Left ventricle myocardium inferior (tissue), 1 donor: ENCODE measurements at places on chromosomes 13 and 19. TPM values are rescaled to one million over a fixed set of nuclear protein-coding genes. Genes with fewer than 3 reads are reported as not detected.

The CLIP3 gene
- total RNA-seq = 5.4 TPM

The DLL3 gene
- not detected for total RNA-seq

The NAA16 gene
- 6.5 TPM for total RNA-seq

The KCNN4 gene
- total RNA-seq = 0.38 TPM

The PEAK3 gene
- 0.77 TPM for total RNA-seq

The TMEM221 gene
- 0.14 TPM for total RNA-seq

The C5AR1 gene
- total RNA-seq = 3.9 TPM

The CD177 gene
- total RNA-seq = 0.14 TPM

The ZNF69 gene
- total RNA-seq = 5.2 TPM

The DIRAS1 gene
- total RNA-seq = 195 TPM

The KLK14 gene
- 1.6 TPM for total RNA-seq

- peaks cover 37% of the 10 kb centered on the region for H3K4me1 ChIP-seq
- H3K4me3 ChIP-seq = no peak overlapping the region
- no peaks in the 10 kb centered on the region for H3K36me3 ChIP-seq
- H3K27ac ChIP-seq = no peak overlapping the region
Measured at GRCh38 chr13:28355822-28356371, 139.0 kb downstream of the FLT1 start.

GRCh38 chr13:31859571-31859970 is 120.2 kb downstream of the RXFP2 start:
- no peaks in the 10 kb centered on the region for H3K36me3 ChIP-seq
- peaks cover 65% of the 10 kb centered on the region for H3K4me1 ChIP-seq
- H3K27me3 ChIP-seq = no peaks in the 10 kb centered on the region
- no peak for DNase-seq
- peak overlapping the region; percentile 72 for H3K27ac ChIP-seq

GRCh38 chr13:60318186-60318585 is 78.8 kb upstream of the TDRD3 start:
- no peak for DNase-seq
- no peak overlapping the region for H3K4me3 ChIP-seq
- no peak overlapping the region for H3K27ac ChIP-seq
- no peaks in the 10 kb centered on the region for H3K36me3 ChIP-seq
- no peaks in the 10 kb centered on the region for H3K4me1 ChIP-seq

GRCh38 chr13:72204291-72204690 is 337.3 kb upstream of the DACH1 start:
- no peaks in the 10 kb centered on the region for H3K36me3 ChIP-seq
- no peak for DNase-seq

DNA sequence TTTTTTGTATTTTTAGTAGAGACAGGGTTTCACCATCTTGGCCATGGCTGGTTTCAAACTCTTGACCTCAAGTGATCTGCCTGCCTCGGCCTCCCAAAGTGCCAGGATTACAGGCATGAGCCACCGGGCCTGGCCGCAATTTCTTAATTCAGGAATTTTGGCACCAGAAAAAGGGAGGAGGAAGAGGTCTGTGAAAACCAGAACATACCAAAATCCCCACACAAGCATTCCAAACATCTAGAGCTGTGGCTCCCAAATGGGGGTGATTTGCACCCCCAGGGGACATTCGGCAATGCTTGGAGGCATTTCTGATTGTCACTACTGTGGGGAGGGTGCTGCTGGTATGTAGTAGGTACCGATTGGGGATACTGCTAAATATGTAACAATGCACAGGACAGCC is 40.2 kb upstream of the ABCC4 start:
- H3K4me3 ChIP-seq = no peak overlapping the region
- no peak for DNase-seq
- H3K36me3 ChIP-seq = no peaks in the 10 kb centered on the region
- H3K4me1 ChIP-seq = peaks cover 9% of the 10 kb centered on the region
- H3K27me3 ChIP-seq = no peaks in the 10 kb centered on the region

DNA sequence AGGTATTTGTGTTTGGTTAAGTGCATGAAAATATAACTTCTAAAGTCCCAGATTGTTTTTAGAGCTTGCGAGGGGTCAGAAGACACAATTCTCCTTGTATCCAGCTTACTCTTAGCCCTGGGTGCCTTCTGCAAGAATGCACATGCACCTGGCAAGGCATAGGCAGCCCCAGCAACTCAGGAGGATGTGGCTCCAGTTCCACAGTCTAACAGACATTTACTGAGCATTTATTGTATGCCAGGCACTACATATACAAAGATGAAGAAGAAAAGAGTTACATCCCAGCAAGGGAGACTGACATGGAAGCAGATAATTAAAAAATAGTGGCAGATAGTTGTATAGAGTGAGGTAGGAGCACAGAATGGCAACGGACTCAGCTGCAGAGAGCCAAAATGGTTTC is 101.1 kb upstream of the FRY start:
- DNase-seq = no peak
- H3K4me3 ChIP-seq = no peak overlapping the region
- no peaks in the 10 kb centered on the region for H3K27me3 ChIP-seq
